ENCODE measurements at places on chromosomes 2 and 18. TPM values are rescaled to one million over a fixed set of nuclear protein-coding genes. Genes with fewer than 3 reads are reported as not detected.

GRCh38 chr2:239029958-239030357 is 182.1 kb downstream of the TWIST2 start:
- DNase-seq, result no peak
- no peaks in the 10 kb centered on the region for H3K27me3 ChIP-seq
- no peak overlapping the region for H3K27ac ChIP-seq

GRCh38 chr2:200007306-200007705 is 51.9 kb downstream of the MAIP1 start:
- no peak overlapping the region for H3K4me3 ChIP-seq
- H3K27ac ChIP-seq, result no peak overlapping the region
- H3K27me3 ChIP-seq, result no peaks in the 10 kb centered on the region
- no peaks in the 10 kb centered on the region for H3K36me3 ChIP-seq

- no peaks in the 10 kb centered on the region for H3K27me3 ChIP-seq
- no peak overlapping the region for H3K27ac ChIP-seq
- H3K4me1 ChIP-seq, result peaks cover 8% of the 10 kb centered on the region
- no peak overlapping the region for H3K4me3 ChIP-seq
- no peak for DNase-seq
Observed at GRCh38 chr2:148721991-148722777, 77.6 kb downstream of the EPC2 start.

ICOS gene
- not detected for total RNA-seq

TACR1 gene
- 3.4 TPM for total RNA-seq

DNA sequence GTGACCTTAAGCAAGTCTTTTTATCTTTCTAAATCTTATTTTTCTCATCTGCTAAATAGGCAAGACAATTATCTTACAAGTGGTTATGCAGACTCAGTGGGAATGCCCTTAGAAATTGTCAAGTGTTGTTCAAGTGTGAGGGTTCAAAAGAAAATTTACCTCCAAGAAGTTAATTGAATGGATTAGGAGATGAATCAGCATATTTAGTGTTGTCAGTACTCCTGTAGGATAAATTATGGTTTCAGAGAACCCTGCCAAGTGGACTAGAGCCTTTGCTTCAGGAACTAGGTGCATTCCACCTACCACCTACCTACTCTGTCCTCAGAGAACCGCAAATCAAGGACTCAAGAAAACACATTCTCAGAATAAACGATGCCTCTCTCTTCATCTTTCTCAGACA is 69.8 kb upstream of the KCTD1 start:
- no peak overlapping the region for H3K27ac ChIP-seq
- no peaks in the 10 kb centered on the region for H3K27me3 ChIP-seq
- H3K4me3 ChIP-seq, result no peak overlapping the region
- H3K36me3 ChIP-seq, result no peaks in the 10 kb centered on the region
- no peak for DNase-seq
- no peaks in the 10 kb centered on the region for H3K4me1 ChIP-seq

DNA sequence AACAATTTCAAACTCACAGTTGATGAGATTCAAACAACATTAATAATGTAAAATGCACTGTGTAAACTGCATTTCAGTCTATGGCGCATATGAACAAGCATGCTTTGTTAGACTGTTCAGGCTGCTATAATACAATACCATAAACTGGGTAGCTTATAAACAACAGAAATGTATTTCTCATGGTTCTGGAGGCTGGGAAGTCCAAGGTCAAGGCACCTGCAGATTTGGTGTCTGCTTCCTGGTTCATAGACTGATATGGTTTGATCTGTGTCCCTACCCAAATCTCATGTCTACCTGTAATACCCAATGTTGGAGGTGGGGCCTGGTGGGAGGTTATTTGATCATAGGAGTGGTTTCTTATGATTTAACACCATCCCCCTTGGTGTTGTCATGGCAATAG is 148.1 kb upstream of the SERPINE2 start:
- H3K4me1 ChIP-seq, result no peaks in the 10 kb centered on the region
- H3K27me3 ChIP-seq, result no peaks in the 10 kb centered on the region
- no peaks in the 10 kb centered on the region for H3K36me3 ChIP-seq
- H3K27ac ChIP-seq, result no peak overlapping the region
- H3K4me3 ChIP-seq, result no peak overlapping the region

RANBP2 gene
- total RNA-seq, result 76.6 TPM
